ENCODE measurements at places on chromosomes 3 and 15.

- DNase-seq, result no peak
Observed at GRCh38 chr3:46029953-46030543, 2.8 kb upstream of the XCR1 start.

GRCh38 chr3:36393563-36393962, 13.3 kb downstream of the STAC start:
- no peak for DNase-seq

- no peak for DNase-seq
Observed at GRCh38 chr3:43434431-43434830, 148.1 kb downstream of the SNRK start.

DNA sequence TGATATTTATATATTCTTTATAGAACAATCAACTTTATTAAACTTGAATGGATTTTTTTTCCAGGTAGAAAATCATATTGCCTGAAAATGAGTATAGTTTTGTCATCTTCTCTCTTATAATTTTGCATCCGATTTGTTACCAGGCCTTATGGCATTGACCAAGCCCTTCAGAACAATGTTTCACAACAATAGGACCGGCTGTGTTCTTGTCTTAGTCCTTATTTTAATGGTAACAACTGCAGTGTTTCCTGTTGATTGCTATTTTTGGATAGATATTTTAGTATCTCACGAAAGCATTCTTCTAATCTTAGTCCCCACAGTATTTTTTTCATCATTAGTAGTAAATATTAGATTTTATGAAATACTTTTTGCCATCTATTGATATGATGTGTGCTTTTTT, 88.1 kb upstream of the ANKRD34C start:
- DNase-seq, result no peak

GRCh38 chr3:194574639-194575483, 58.4 kb downstream of the TMEM44 start:
- DNase-seq, result no peak

GRCh38 chr15:42723068-42723467, 13.9 kb downstream of the CDAN1 start:
- no peak for DNase-seq

GRCh38 chr3:139689708-139690228, 12.0 kb upstream of the NMNAT3 start:
- DNase-seq, result no peak

DNA sequence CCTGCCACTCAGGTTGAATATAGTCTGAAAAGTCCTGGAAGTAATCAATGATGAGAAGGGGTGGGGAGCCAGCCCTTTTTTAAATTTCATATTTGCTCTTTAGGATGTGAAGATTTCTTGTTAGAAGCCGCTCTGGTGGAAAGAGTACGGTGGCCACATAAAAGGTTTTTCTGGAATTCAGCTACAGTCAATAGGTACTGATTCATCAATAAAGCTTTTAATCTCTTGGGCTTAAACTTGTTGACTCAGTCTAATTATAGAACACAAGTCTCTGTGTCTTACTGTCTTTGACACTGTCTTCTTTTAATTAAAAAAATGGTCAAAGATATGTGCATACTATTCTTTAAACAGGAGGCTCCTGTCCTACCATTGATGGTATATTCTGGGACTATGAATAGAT, 99.9 kb upstream of the TP63 start:
- DNase-seq, result no peak

- no peak for DNase-seq
Observed at GRCh38 chr3:177917234-177917861, 618.9 kb upstream of the KCNMB2 start.

- no peak for DNase-seq
Observed at GRCh38 chr3:169090559-169090958, 573.0 kb downstream of the MECOM start.

DNA sequence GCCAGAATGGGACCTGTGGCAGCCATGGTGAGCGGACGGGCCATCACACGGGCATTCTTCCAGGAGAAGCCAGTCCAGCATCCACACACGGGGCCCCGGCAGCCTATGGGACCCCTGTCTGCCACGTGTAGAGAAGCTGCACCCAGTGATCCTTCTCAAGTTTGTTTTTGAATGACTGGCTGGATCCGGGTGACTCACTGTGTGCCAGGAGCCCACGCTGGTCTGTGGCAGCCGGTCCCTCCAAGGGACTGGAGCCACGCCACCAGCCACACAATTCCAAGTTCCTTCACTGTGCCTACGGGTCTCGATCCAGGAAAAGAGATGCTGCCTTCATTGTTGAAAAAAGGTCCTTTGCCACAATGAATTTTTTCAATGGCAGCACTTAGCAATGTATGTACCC, 58.1 kb downstream of the ATP10A start:
- no peak for DNase-seq

- no peak for DNase-seq
Observed at GRCh38 chr15:23912191-23912590, 225.1 kb upstream of the NDN start.

GRCh38 chr15:45101749-45102148, 12.2 kb downstream of the DUOX2 start:
- DNase-seq, result no peak

Data from hindlimb muscle (tissue), 1 donor.